ENCODE measurements at places on chromosomes 2 and 18.

GRCh38 chr2:143347271-143347695 is 218.1 kb downstream of the ARHGAP15 start:
- DNase-seq, result no peak

DNA sequence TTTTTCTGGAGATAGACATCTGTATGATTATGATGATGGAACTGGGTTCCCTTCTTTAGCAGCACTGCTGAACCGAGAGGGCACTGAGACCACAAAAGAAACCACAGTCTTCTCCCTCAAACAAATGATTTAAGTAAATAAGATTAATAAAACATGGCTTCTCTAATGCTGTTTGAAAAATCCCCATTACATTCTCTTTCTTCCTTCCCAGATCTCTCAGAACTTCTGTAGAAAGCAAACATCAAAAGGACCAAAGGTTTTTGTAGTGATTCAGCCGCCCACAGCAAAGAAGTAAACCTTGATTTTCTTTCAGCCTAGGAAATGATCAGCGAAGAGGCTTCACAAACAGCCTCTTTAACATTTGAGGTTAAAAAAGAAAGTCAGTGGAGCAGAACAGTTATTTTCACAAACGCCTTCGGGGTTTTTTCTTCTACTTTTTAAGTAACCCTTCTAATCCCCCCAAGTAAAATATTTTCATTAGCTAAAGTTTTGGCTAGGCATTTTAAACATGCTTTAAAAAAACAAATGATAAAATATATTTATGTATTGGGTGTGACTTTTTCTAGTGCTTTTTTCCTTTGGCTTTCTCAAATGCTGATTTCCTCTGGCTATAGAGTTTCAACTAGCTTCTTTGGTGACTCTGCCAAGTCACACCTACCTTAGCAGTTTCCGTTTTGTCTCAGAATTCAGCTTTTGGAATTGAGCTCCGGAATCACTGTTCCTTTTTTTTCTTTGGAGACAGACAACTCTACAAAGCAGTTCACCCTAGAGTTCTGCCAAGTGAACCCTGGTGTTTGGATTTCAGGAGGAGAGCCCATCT is 89.6 kb downstream of the UPP2 start:
- DNase-seq, result no peak

DNA sequence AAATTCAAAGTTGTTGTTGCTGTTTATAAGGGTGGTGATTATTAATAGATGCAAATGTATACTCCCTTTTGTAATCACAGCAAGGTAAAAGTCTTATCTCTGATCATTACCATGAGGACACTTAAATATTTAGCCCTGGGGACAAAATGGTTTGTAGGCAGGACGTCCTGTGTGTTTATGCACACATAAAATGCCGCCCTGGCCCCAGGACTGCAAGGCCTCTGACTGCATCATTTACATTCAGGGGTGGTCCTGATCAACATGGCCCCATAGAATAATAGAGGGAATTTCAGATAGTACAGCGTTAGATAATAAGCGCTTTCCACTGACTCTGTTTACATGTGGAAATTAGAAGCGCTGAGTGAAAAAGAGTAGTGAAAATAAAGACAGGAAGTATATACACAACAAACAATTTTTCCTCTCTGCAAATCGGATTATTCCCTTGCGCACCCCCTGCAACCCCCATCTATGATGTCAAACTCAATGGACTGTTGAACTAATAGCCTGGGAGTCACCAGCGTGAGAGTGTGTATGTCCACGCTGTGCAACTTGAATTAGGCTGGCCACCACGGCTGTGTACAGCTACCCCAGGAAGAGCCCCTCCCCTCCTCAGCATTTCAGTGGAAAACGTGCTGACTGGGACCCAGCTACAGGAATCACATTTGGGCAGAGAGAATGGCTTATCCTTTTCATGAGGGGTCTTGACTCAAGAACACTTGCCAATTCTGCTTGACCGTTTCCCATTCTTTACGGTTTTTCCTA is 291.5 kb downstream of the SOX11 start:
- DNase-seq, result no peak

DNA sequence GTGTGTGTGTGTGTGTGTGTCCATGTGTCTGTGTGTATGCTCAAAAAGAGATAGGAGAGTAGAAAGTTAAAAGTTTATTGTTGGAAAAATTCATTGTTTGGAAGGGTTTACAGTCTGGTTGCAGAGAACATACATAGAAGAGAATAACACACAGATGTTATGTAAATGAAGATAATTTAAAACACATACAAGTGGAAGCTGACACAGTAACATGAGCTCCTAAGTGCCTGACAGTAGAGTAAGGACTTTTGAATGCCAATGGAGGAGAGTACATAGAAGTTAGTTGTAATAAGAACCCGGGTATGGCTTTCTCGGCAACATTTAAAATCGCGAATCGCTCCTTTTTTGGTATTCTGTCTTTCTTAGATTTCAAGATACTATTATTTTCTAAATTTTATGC is 137.0 kb upstream of the FANCL start:
- DNase-seq, result no peak

DNA sequence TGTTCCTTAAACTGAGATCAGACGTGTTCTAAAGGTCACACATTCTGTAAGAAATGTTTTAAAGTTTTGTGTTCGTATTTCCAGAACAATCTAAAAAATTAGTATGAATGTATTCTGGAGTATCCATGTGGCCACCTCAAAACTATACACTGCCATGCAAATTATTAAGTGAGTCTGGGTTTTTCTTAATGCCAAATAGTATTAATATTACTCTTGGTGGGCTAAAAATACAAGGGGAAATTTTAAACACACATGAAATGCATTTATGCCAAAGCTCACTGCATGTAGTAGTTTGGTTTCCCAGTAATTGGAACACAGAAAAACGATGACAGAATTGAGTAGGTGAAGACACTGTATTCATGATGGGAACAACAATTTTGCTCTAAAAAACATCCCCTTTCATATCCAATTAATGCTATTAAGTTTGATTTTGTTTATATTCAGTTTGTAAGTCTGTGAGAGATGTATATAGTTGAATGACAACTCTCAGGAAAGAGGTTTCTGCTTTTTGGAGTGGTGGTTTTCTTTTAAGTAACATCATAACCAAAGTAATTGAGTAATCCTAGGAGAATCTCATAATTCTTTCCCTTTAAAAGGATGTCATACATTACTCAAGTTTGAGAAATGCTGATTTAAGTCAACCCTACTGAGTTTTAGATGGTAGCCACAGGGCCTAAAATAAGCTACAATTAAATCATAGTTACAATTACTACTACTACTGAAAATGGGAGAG is 75.7 kb upstream of the CDCA7 start:
- DNase-seq, result no peak

DNA sequence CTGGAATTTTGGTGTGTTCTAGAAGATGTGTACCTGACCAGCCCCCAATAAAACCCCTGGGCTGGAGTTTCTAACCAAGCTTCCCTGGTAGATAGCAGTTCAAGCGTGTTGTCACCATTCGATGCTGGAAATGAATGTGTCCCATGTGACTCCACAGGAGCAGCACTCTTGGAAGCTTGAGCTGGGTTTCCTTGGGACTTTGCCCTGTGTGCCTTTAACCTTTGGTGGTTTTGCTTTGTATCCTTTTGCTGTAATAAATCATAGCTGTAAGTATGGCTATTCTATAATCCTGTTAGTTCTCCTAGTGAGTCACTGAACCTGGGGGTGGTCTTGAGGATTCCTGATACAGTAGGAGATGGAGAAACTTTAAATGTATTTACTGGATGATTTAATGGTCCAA is 65.2 kb downstream of the KLHL14 start:
- no peak for DNase-seq

DNA sequence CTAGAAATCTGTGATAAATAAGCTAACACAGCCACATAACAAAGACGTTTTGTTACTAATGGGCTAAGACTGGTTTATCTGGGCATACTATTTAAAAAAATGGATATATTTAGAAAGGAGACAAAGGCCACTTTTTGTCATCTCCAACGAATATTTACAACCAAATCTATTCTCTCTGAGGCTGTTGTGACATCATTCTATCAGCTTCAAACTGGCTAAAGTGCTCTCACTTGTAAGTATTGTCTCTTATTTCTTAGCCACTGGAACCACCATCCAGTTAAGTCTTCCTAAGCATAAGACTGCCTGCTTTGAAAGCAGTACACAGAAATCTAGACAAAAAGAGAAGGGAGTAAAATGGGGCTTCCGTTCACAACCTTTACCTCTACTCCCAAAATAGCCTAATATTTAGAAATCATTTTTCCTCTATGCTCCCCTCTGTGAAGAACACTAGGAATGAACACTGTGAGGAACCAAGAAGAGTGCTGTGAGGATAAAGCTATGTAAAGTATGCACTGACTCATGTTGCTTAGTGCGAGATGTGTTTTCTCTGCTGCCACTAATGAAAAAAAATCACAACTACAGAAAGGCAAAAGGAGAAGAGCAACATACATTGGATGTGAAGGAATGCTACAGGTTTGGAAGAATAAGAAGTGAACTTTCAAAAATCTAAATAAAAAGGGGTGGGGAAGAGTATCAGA is 264.1 kb downstream of the EXOC6B start:
- no peak for DNase-seq

GRCh38 chr18:64742898-64743297 is 594.0 kb upstream of the LINC00305 start:
- DNase-seq, result no peak

GRCh38 chr18:58491773-58492752 is 136.8 kb downstream of the ALPK2 start:
- DNase-seq, result no peak

DNA sequence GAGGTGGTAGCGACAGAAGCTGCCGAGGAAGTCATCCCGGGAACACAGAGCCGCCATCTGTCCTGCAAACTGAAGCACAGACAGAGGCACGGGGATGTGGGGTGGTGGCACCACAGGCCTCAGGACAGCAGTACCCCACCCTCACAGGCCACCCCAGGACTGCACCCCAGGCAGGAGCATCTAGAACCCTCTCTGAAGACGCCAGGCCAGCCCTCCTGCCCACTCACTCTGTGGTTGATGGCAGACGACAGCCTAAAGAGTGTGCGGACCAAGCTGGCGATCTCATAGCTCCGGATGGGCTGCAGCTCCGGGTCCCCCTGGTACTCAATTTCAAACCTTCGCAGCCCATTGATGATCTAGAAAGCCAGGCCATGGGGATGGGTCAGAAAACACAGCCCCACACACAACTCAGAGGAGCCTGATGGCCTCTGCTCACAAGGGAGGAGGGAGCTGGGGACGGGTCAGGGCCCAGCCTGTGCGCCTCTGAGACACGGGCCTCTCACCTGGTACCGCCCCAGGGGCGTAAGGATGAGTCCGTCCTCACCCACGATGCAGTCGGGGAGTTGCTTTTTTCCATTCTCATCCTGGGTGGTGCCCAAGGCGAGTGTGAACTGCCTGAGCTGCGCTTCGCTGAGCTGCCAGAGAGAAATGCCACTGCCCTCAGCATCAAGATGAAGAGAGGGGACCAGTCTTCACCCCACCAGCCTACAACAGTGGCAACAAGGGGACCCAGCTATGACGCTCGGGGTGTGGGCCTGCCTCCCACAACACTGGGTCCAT is 8.1 kb upstream of the CCDC74B start:
- no peak for DNase-seq

DNA sequence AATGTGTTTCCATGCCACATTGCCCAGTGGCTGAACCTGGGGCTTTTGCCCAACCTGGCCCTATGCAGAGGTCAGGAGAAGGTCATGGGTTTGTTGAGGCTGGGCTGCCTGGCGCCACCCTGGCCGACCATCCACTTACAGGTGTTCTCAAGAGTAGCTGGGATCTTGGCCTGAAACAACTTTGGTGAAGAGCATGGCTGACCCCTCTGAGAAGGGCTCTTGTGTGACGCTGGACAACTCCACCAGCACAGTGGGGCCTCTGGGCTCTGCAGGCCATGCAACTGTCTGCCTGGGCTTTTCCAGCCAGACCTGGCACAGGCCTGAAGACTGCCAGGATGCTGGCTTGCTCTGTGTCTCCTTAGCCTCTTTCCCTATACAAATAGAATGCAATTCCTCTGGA is 76.4 kb upstream of the ZNG1B start:
- DNase-seq, result no peak

GRCh38 chr2:234333168-234334130 is 163.4 kb downstream of the ARL4C start:
- DNase-seq, result no peak
